ENCODE measurements at places on chromosomes 1 and 21.

DNA sequence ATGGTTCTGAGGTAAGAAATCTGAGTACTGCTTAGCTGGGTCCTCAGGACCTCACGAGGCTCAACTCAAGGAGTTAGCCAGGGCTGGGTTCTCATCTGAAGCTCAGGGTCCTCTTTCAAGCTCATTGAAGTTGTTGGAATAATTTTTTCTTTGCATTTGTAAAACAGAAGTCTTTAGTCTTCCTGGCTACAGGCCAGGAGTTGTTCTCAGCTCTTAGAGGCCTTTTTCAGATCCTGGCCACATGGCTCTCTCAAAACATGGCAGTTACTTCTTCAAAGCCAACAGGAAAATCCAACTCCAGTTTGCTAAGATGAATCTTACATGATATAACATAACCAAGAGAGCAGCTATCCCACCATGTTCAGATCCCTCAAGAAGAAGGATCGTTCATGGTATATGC lies 92.3 kb upstream of the CHODL start:
- DNase-seq, result no peak

- peak; percentile 44 for DNase-seq
Measured at GRCh38 chr1:245874942-245875580, 632.0 kb downstream of the SMYD3 start.

GRCh38 chr1:155192346-155193274 lies 15.1 kb downstream of the THBS3 start:
- DNase-seq, result peak; percentile 84

DNA sequence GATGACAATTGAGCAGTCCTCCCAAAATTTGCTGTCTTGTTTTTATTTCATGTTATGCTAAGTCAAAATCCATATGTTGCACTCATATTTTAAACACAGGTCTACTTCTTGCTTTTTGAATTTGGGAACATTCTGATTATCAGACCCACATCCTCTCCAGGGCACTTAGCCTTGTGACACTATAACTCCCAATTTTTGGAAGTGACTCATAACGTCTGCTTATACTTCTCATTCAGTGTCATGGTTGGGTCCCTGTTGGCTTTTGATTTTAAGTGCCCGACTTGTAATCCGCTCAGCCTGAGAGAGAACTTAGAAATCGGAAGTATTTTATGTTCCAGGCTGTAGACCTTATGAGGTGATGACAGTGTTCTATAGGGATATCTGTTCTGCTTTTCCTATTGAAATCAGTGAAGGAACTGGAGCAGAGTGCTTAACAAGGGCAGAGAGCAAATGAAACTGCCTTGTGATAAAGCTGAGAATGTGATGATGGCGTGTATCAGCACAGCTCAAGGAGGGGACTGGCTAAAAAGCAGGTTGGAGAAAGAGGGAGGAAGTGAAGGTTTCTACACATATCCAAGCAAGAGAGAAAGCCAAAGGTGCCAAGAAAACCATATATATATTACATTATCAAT lies 136.0 kb downstream of the HLX start:
- DNase-seq, result no peak

- no peak for DNase-seq
Measured at GRCh38 chr1:85603086-85603880, 22.7 kb downstream of the CCN1 start.

- no peak for DNase-seq
Measured at GRCh38 chr1:213050745-213051126, 305 bp upstream of the RPS6KC1 start.

- no peak for DNase-seq
Measured at GRCh38 chr1:43760745-43761317, 53.5 kb downstream of the ST3GAL3 start.

DNA sequence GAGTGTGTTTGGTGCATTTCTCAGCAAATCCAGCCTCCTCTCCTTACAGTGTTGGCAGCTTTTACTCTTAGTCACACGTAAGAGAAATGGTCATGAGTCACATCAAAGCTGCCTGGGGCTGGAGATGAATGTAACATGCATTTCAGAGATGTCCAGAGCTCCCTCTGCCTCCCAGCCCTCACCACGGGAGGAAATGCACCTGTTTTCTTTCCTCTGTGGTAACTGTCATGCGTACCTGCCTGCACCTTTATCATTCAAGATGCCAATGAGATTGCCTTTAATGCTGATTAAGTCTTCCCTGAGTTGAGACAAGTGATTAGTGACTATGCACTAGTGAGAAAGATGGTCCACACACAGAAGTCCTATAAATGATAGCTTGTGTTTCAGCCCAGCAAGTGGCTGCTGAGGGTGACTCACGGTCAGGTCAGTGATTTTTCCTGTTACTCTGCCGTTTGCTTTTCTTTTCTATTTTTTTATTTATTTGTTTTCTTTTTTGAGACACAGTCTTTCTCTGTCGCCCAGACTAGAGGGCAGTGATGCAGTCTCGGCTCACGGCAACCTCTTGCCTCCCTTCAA lies 277.3 kb upstream of the FMN2 start:
- no peak for DNase-seq

- no peak for DNase-seq
Measured at GRCh38 chr1:14511166-14511680, 87.3 kb upstream of the KAZN start.

DNA sequence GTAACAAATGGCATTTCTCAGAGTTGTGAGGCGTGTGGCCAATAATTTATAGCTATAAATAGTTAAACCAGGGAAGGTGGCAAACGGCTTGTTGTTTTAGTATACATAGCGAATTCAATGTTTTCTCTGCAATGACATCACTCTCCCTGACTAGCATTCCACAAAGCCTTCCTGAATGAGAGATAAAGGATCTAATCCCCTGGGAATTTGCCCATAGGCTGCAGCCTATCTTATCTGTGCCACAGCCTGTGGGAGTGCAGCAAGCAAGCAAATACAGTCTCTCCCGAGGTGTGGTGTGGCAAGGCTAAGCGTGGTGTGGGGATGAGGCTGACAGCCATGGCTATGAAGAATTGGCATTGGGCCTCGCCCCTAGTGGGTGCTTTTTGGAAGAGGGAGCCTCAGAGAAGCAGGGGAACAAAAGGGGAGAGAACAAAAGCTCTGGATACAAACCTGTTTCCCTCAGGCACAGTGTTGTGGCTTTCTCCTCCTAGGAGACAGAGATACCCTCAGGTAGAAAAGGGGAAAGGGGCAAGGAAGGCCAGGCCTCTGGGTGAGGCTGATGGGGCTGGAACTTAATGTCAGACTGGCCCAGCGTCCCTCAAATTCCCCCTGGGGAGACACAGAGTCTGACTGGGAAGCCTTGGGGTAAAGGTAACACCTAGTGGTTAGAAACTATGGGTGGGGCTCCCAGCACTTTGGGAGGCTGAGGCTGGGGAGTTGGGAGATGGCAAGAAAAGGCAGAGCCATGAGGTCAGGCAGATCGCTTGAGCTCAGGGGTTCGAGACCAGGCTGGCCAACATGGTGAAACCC lies 8.9 kb downstream of the TAGLN2 start:
- DNase-seq, result no peak

GRCh38 chr1:186985889-186986491 lies 157.2 kb downstream of the PLA2G4A start:
- DNase-seq, result peak; percentile 59

Measured in K562 (cell line).